ENCODE measurements at places on chromosomes 11 and 22.

- DNase-seq, result no peak
Observed at GRCh38 chr11:102561636-102562035, 31.1 kb upstream of the MMP7 start.

DNA sequence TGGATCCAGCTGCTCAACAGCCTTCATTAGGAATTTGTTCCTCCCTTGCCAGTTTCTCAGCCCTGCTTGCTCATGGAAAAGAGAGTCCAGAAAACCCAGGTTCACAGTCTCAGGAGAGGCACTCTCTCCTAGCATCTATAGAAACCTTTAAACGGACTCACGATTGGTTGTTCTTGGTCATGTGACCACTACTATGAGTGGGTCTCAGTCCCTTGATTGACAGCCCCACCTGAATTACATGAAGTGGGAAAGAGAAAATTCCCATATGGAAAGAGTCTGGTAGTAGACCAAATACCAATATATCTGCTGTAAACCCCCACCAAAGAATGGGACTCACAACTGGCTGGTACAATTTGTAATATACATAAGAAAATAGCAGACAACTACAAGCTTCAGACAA, 54.4 kb downstream of the COMMD9 start:
- no peak for DNase-seq

GRCh38 chr11:45093761-45094455, 52.5 kb upstream of the PRDM11 start:
- no peak for DNase-seq

DNA sequence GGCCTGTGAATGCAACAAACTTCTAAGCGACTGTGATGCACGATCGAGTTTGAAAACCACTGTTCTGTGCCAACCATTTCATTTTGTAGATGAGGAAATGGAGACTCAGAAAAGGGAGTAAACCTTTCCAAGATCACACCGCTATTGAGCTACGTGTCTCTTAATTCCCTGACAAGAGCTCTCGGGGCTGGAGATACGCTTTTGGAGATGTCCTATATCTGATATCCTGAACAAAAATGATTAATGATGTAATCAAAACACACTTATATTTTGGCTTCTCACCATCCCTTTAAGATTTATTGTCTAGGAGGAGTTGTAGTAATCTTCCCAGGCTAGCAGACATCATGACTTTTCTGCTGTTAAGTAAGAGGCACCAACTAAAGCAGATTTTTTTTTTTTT, 1.7 kb upstream of the PARVA start:
- DNase-seq, result no peak

- DNase-seq, result no peak
Observed at GRCh38 chr22:23675502-23676415, 15.1 kb upstream of the RGL4 start.

GRCh38 chr22:19480789-19481188, 1.1 kb downstream of the CDC45 start:
- no peak for DNase-seq

DNA sequence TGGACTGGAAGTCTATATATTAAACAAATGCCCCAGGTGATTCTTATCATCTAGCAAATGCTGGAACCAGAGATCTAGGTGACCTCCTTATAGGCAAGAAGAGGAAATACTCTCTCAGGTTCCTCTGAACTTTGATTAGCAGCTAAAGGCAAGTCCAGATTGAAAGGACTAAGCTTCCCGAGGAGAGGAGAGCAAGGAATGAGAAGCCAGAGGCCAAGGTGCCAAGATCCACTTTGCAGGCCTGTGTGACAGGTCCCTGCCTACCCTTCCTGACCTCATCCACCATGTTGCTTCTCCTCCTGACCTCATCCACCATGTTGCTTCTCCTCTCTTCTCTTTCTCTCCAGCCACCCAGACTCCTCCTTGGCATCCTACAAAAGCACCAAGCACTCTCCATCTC, 173.2 kb downstream of the LARGE1 start:
- DNase-seq, result no peak

GRCh38 chr11:1571760-1572196, 293 bp downstream of the DUSP8 start:
- no peak for DNase-seq

DNA sequence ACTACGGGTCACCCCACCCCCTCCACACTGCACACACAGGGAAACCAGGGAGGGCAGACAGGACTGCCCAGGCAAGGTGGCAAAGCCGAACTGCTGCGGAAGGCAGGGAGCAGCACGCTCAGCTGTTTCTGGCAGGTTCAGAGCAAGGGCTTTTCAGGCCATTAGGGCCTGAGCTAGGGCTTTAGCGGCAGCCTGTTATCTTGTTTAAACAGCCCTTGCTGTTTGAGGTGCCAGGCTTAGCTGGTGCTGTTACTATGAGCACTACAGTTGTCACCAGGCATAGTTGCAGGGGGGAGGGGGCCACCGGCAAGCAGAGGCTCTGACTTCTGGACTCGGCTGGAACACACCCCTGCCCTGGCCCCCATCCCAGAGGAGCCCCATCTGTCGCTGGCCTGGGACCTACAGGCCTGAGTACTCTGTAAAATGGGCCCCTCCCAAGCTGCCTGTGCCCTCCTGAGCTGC, 34.9 kb downstream of the RSPH14 start:
- DNase-seq, result no peak

GRCh38 chr22:42459287-42460063, 27.3 kb upstream of the NFAM1 start:
- DNase-seq, result no peak

DNA sequence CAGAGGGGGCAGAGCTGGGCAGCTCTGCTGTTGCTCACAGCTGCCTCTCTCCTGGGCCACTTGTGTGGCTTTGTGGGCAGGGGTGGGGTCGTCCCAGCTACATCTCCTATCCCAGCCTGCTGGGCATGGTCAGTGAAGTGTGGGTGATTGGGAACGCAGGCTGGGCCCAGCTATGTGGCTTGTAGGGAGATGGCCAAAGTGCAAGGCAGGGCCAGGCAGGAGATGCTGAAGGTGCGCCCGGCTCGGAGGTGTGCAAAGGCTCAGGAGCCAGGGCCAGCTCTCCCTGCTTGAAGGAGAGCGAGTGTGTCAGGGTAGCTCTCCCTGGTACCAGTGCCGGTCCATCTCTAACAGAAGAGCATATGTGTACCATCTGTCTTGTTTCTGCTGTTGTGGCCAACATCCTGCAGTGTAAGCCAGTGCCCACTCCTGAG, 8.4 kb upstream of the RANBP1 start:
- no peak for DNase-seq

- DNase-seq, result no peak
Observed at GRCh38 chr11:92827132-92827531, 142.3 kb upstream of the MTNR1B start.

DNA sequence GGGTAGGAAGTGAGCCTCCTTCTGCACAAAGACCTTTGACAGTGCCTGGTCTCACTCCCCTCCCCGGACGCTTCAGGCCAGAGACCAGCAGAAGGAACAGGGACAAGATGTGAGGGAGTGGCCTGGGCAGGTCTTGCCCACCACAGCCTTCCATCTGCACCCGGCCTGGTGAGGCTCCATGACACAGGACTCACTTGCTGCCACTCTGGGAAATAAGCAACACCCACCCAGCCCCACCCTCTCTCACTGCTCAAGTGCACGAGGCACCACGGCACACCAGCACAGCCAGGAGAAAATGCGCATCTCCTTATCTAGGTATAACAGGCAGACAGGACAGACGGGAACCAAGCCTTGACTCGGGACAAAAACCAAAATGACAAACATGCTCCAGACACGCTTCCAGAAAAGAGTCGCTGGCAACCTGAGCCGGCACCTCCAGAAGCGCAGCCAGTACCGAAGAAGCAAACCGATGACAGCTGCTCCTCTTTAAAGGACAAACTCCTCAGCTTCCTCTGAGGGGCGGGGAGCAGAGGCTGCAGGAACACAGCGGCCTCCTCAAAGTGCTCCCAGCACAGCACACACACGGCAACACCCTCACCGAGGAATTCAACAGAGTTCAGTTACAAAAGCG, 41.7 kb downstream of the BRD1 start:
- no peak for DNase-seq

DNA sequence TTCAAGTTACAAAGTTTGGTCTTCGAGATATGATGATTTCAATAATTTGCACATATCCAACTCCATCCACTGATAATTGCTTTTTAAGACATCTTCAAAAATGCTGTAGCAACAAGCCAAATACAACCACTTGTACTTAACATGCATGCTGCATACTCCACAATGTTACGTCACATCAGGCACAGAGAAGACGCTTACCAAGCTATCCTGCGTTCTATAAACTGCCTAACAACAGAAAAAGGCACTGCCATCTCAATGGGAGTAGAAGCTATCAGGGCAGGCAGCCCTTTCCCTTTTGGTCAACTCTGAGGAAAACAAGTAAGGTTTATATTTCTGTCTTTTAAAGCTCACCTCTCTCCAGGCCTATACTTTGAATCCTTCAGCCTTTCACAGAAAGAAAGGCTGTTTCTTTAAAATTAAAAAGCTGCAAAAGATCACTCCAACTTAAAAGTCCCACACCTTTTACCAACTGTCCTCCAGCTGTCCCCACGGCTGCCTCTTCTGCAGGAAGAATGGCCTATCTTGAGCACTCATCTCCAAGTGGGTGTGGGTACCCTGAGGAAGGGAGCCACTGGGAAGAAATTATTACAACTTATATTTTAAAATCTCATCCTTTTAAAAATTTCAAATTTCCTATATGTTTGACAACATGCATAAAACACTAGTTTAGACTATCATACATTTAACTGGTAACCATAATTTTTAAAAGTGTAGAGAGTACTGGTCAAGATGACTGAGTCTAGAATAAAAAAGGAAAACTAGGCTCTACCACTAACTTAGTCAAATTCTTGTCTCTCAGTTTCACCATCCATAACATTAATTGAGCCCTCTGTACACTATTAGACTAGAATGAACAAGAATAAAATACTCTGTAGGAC, 14.5 kb downstream of the PHF21A start:
- no peak for DNase-seq

- DNase-seq, result no peak
Observed at GRCh38 chr11:12205330-12205729, 94.9 kb downstream of the MICAL2 start.

- no peak for DNase-seq
Observed at GRCh38 chr11:74072286-74072685, 63.4 kb upstream of the UCP3 start.

- DNase-seq, result no peak
Observed at GRCh38 chr11:78217650-78218541, 29.2 kb downstream of the USP35 start.

GRCh38 chr22:20533879-20534265, 26.5 kb downstream of the MED15 start:
- DNase-seq, result no peak

DNA sequence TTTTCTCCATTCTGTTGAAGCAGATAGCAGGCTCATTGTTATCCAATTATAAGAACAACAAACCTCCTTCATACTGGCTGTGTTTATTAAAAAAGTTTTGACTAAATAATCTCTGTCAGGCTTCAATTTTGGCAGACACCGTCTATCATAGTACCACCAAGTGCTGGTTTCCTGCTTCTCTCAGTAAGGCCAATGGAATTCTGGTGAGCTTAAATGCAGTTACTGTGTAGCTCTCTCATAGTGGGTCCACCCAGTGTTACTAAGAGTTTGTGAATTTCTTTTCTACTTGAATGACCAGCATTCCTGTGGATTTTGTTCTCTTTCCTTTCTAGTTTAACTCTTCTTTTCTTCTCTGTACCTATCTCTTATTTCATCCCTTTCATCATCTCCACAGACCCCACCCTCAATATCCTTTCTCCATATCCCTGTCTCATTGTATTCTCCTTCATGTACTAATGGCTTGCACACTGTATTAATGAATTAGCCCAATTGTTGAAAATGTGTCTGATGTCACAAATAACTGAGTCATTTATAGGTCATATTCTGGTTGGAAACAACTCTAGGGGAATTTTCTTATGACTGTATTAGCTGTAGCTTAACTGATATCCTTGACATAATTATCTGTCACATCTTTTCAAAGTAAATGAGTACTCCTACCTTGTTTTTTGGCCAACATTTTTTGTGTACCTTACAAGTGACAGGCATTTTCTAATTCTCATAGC, 372.1 kb downstream of the FAT3 start:
- no peak for DNase-seq

DNA sequence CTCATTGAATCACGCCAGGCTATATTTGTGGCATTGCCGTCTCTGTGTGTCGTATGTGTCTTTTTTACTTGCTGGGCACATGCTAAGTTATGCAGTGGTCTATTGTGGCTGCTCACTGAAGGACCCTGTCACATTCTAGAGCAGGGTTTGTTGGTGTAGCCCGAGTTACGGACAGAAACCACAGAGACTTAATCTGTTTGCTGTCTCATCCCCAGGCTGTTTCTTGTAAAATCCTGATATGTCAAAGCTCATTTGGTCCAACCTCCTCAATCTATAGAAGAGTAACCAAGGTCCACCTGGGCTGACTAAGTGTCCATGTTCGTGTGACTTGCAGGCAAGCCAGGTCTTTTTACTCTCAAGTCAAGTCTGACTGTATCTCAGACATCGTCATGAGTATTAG, 5.0 kb downstream of the DPF2 start:
- no peak for DNase-seq

DNA sequence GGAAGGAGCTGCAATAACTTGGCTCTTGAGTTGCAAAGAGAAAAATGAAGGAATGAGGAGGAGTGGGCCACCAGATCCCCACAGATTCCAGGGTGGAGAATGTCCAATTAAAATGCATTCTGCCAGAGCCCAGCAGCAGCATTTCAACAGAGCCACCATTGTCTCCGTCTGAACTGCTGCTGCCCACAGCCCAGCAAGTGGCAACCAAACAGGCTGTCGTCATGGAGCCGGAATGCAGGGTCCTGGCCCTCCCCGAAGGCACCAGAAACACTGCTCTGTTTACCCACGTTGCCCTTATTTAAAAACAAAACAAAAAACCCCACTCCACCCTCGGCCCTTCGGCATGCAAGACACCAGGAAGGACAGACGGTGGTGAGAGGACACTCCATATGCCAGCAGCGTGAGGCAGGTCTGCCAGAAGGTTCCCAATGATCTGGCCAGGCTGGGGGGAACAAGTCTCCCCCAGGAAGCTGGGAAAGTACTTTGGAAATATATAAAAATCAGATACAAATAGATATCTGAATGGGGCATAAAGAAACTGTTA, 32.5 kb downstream of the PLEKHA7 start:
- DNase-seq, result no peak

- DNase-seq, result no peak
Observed at GRCh38 chr22:40542821-40543540, 93.5 kb downstream of the MRTFA start.

DNA sequence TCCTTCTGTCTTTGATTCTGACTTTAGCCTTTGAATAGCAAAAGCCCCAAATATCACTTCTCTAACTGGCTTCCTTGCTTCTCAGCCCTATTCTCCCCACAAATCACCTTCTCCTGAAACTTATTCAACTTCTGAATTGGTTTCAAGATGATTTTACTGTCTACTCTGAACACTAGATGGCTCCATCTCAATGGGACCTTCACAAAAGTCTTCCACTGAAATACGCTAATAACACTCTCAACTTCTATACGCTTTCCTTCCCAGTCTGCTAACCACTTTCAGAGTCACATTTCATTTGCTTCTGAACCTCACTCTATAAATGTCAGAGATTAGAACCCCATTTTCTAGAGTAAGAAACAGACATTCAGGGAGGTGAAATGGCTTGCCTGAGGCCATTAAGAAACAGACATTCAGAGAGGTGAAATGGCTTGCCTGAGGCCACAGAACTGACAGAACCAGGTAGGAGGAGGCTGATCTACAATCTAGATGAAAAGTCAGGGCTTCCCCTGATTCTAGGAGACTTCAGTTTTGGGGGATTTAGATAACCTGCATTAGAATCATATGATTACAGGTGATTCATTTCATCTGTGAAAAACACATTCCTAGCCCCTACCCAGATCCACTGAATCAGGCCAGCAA, 20.6 kb downstream of the MORC2 start:
- no peak for DNase-seq

Measured in stimulated activated CD8-positive, alpha-beta memory T cell treated with anti-CD3 and anti-CD28 coated beads, Interleukin-15, amount 100 ng/mL, for 4 hours (primary cell).